Stimulated activated CD4-positive, alpha-beta T cell treated with anti-CD3 and anti-CD28 coated beads, Interleukin-4, amount 100 ng/mL, for 24 hours (primary cell): ENCODE measurements at places on chromosomes 7 and 10.

DNA sequence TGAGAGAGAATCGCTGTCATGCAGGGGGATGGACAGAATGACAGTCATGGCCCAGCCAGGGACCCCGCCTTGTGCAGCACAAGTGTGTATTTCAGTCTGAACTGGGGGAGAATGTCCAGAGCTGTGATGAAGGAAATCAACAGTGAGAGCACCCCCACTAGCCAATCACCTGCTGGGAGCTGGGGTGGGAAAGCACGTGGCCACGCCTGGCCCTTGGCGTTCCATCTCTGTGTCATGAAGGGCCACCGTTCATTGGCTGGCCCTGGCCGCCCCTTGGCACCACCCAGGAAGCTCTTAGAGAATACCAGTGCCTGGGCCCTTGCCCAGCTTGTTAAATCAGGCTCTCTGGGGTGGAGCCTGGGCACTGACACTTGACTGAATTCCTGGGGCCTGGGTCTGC is 22.8 kb downstream of the GRID1 start:
- no peak for DNase-seq

- peak; percentile 25 for DNase-seq
Observed at GRCh38 chr10:6576326-6576725, 3.8 kb downstream of the PRKCQ start.

- no peak for DNase-seq
Observed at GRCh38 chr10:129411772-129412171, 55.3 kb upstream of the MGMT start.

- DNase-seq = no peak
Observed at GRCh38 chr7:80924090-80924489, 5.2 kb upstream of the SEMA3C start.
